ENCODE measurements at places on chromosomes 6 and 20.
A peak's percentile ranks its signal among the peaks of the same experiment; 100 is the strongest.

DNA sequence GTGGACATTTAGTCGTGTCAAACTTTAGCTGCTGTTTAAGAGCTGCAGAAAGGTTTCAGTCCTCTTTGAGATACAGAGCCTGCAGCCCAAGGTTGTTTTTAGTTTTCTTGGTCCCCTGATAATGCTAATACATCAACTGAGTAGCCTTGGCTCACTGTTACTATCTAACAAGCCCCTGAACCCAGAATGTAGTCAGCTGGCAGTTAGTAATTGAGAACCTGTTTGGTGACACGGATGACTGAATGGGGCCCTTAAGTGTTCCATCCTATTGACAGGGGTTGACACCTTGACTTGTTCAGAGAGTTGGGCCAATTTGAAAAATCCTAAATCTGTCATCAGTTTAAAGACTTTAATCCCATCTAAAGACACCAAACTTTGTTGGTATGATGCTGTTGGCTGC lies 2.8 kb downstream of the RTN4IP1 start:
- DNase-seq, result no peak

- DNase-seq, result no peak
Measured at GRCh38 chr6:20061952-20062351, 150.3 kb downstream of the MBOAT1 start.

DNA sequence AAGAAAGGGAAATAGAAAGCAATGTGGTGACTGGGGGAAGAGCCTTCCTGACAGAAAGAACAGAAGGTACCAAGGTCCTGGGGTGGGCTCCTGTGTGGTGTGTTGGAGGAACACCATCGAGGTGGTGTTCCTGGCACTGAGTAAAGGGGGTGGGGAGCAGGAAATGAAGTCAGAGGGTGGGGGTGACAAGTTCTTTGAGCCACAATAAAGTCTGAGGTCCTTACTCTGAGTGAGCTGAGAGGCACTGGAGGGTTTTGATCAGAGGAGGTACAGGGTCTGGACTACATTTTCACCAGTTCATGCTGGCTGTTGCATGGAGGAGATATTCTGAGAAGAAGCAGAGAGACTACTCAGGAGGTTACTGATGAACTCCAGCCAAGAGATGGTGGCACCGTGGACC lies 198.2 kb downstream of the GMPR start:
- no peak for DNase-seq

GRCh38 chr20:48730977-48731376 lies 96.8 kb downstream of the PREX1 start:
- no peak for DNase-seq

- no peak for DNase-seq
Measured at GRCh38 chr20:46177768-46178167, 59.7 kb downstream of the CD40 start.

DNA sequence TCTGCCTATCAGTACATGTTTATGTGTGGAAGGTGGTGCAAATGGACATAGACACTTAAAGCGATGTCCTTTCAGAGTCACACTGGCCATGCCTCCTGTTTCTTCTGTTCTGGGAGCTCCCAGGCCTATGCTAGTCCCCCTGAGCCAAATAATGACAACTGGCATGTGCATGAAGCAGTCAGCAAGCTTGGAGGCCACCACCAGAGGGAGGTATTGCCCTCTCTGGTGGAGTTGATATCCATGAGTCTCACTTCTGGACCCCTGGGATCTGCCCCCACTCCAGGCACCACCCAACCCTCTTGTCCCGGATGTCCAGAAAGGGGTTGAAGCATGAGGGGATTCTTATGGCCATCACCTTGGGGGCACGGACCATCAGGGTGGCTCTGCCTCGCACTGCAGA lies 172.2 kb downstream of the AIG1 start:
- peak; percentile 57 for DNase-seq

DNA sequence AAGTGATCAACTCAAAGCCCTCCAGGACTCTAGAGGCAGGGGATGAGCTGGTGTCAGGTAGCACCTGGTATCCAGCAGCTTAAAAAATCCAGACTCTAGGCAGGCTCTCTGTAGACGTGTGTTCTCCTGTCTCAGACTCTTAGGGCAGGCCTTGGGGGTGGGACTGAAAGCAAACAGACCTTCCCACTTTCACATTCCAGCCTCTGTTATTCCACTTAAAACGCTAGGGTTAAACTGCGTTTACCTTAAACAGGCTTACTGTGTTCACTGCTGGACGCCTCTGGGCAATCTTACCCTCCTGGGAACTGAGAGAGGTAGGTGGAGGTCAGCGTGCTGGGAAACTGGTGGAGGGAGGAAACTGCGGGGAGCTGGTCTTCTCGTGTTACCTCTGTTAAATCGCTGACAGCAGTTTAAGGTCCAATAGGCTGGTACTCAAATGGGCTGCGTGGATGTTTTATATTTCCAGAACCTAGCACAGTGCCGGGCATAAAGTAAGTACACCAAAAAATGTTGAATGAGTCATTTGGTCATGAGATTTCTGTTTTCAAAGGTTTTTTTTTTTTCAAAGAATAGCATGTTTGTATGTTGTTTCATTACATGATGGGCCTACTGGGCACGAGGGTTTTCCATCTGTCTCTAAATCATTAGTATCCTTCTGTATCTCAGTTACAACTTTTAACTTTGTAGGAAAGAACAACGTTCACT lies at the start of gene GCNT2:
Gene GCNT2 (plus strand): TSS at position 248 of the 705 bp plus-strand sequence. CDS start 7,561 bp downstream, outside the sequence.
- DNase-seq, result peak; percentile 12

DNA sequence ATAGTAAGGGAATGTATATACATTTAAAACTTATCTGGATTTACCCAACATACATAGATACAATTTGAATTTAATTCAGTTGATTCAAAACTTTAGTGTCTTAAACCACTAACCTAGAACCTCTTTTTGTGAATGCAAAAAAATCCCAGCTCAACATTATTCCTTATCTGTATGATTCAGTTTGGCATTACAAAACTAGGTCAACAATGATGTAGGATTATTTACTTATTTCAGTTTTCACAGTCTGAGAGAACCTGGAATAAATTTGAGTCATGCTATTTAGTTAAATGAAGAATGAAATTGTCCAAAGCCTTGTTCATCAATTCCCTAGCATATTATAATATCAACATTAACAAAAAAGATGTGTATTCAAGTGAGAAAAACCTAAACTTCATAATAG lies 7.4 kb upstream of the PLCB1 start:
- peak; percentile 25 for DNase-seq
